ENCODE measurements at places on chromosomes 2 and 18.

DNA sequence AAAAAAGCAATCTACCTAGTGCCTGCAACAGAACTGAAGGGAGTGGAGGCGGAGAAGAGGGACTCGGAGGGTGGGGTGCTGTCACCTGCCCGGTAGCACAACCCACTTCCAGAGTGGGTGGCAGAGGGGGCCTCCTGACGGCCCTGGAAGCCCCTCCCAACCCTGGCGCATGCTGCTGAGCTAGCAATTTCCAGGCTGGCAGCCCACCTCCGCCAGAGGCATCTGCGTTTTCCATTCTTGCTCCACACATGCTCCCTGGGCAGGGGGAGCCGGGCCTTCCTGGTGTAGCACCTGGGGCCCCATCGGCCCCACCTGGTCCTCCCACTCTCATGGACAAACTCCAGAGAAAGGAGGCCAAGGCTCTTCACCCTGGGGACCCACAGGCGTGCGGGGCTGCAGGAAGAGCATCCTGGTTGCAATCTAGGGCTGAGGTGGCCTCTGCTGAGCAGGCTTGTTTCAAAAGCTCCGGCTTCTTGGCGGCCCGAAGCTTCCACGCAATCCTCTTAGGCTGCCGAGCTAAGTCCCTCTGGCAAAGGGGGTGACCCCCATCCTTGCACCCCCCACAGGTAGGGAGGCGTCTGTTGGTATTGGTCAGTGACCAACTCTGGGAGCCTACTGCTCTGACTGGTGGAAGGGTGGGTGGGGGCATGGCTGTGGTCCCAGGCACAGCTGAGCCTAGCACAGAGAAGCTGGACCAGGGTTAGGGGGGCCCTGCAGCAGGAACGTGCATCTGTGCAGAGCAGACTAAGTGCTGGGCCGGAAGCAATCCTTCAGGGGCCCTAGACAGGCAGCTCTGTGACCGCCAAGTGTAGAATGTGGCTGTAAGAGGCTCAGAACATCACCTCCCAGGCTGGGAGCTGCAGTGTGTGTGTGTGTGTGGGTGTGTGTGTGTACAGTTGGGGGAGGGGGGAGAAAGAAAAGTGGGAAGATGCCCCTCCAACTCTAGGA is 2.6 kb downstream of the HS6ST1 start:
- no peak for DNase-seq

DNA sequence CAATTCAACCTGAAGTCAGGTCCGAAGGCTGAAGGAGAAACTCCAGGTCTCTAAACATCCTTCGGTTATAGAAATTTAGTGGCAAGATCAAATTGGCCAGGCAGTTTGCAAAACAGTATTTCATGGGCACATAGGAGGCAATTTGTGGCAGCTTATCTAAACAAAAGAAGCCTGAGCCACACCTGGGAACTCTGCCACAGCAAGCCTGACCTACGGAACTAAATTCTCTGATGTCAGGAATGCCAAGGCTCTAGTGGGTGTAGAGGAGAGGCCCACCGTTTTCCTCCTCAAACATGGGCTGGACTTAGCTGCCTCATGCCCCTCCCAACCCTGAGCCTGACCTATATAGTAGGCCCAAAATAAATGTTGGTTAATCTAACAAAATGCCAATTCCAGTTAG is 16.0 kb downstream of the SATB2 start:
- DNase-seq: no peak

DNA sequence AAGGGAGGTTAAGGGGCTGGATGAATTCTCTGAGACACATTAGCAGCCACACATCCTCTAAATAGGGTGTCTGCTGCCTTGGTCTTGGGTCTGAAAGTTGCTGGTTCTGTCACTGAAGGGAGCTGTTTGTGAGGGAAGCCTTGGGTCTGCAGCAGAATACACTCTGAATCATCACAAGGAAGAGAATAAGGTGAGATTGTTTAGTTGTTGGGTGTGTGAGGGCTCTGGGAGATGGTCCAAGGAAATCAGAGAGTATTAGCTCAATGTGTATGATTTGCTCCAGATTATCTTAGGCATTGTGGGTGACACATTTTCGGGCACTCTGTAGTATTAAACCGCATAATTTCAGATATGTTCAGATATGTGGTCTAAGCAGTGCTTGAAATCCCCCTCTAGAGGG is 548.5 kb downstream of the SLC4A3 start:
- DNase-seq: no peak

- no peak for DNase-seq
Observed at GRCh38 chr18:67276638-67277037, 239.9 kb downstream of the DSEL start.

DNA sequence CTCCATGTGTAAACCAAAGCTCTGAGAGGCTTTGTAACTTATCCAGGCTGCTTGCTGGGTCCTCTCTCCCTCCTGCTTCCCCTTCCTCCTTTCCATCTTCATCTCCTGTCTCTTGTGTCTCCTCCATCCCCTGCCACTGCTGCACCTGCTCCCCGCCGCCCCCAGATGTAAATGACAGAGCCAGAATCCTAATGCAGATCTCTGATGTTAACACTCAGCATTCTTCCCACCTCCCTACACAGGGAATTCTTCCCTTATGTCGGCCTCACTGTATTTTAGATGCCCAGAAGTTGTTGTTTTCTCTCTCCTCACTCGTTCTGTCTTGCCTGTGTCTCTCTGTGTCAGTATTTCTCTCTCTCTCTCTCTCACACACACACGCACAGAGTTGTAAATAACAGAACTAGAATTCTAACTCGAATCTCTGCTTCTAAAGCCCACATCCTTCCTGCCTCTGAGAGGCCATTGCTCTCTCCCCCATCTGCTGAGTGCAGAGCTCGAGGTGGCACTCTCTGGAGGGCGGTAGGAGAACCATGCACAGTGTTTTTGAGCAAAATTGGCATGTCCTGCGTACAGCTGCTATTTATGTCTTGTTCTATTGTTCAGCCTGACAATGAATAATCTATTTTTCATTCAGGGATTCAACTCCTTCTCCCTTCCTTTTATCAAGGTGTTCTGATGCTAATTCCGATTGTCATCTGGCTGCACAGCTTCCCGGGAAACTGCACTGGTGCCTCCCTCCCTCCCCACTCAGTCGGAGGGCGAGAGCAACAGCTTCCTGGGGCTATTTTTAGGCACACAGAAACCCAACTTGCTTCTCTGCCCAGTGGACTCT is 219.9 kb downstream of the SH3RF3 start:
- peak; percentile 39 for DNase-seq

- no peak for DNase-seq
Observed at GRCh38 chr18:73679941-73680712, 467.5 kb downstream of the FBXO15 start.

DNA sequence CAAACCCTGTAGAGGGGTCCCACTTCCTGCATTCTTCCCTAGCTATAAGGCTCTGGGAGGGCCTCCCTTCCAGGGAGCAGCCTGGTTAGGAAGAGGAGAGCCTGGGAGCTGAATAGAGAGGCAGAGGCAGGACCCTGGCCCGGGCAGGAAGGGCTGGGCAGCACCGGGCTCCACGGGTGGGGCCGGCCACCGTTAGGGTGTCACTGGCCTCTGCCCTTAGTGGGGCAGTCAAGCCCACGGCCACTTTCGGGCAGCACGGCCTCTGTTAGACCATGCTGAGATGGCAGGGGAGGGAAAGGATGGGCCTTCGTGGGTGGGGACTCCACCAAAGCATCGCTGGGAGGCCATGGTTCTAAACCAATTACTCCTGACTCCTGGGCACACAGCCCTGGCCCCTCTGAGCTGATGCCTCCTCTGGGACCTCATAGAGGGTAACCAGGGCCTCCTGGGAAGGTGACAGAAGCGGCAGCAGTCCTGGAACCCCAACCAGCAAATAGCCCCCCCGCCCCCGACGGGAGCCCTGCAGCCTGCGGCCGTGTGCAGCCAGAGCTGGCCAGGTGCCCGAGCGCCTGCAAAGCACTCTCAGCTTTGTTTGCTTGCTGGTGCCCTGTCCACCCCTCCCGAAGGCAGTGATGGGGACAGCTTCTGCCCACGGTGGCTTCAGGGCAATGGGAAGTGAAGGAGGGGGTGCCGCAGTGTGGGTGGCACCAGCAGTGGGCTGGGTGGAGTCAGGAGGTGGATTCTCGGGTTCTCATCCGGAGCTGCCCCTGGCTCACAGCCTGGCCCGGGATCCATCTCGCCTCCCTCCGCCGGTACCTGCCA is 16.3 kb upstream of the HPCAL1 start:
- no peak for DNase-seq

GRCh38 chr18:34122724-34123334 is 101.9 kb downstream of the NOL4 start:
- no peak for DNase-seq

- DNase-seq: no peak
Observed at GRCh38 chr2:239196474-239197021, 204.3 kb downstream of the HDAC4 start.

- no peak for DNase-seq
Observed at GRCh38 chr2:225073198-225073597, 30.9 kb upstream of the DOCK10 start.

- no peak for DNase-seq
Observed at GRCh38 chr18:54125429-54125828, 99.0 kb downstream of the MBD2 start.
